ENCODE measurements at places on chromosomes 16 and 17.

GRCh38 chr17:82920150-82920549, 80.3 kb upstream of the ZNF750 start:
- no peak for DNase-seq
- no peaks in the 10 kb centered on the region for H3K36me3 ChIP-seq
- no peaks in the 10 kb centered on the region for H3K27me3 ChIP-seq
- H3K4me3 ChIP-seq: no peak overlapping the region
- H3K27ac ChIP-seq: no peak overlapping the region

DNA sequence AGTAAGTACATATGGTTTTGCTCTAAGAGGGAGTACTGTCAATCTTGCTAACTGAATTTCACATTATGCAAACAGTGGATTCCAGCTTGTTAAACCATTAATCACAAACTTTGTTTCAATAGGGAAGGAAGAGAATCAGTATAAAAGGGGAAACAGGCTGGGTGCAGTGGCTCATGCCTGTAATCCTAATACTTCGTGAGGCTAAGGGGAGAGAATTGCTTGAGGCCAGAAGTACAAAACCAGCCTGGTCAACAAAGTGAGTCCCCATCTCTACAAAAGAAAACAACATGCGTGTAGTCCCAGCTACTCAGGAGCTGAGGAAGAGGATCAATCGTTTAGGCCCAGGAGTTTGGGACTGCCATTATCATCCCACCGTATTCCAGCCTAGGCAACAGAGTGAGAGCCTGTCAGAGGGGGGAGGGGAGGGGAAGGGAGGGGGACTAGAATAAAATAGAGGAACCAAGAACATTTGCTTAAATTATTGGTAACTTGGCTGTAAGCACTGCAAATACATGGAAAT, 65.7 kb downstream of the FBXL20 start:
- H3K4me1 ChIP-seq: peaks cover 7% of the 10 kb centered on the region
- H3K27ac ChIP-seq: no peak overlapping the region
- DNase-seq: no peak
- no peaks in the 10 kb centered on the region for H3K36me3 ChIP-seq
- no peaks in the 10 kb centered on the region for H3K27me3 ChIP-seq

GRCh38 chr17:47621293-47622179, 28.2 kb upstream of the KPNB1 start:
- no peak overlapping the region for H3K4me3 ChIP-seq
- no peaks in the 10 kb centered on the region for H3K27me3 ChIP-seq
- H3K27ac ChIP-seq: peak overlapping the region; percentile 61
- H3K4me1 ChIP-seq: peaks cover 23% of the 10 kb centered on the region

DNA sequence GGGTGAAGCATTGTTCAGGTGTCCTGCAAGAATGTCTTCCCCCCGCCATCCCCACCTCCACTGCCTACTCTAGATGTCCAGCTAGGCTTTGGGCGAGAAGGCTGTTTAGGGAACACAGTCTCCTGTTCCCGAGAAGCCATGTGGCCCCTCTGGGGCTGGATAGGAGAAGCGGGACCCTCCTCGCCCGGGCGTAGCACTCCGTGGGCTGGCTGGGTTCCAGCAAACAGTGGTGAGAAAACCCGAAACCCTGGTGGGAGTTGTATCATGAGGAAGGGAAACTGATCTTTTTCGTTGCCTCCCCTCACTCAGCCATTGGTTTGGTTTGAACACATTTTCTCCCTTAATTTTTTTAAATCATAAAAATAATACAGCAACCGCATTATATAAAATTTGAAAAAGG, 56.6 kb downstream of the IRF8 start:
- H3K4me3 ChIP-seq: no peak overlapping the region
- H3K4me1 ChIP-seq: no peaks in the 10 kb centered on the region
- H3K27ac ChIP-seq: no peak overlapping the region
- H3K36me3 ChIP-seq: no peaks in the 10 kb centered on the region

DNA sequence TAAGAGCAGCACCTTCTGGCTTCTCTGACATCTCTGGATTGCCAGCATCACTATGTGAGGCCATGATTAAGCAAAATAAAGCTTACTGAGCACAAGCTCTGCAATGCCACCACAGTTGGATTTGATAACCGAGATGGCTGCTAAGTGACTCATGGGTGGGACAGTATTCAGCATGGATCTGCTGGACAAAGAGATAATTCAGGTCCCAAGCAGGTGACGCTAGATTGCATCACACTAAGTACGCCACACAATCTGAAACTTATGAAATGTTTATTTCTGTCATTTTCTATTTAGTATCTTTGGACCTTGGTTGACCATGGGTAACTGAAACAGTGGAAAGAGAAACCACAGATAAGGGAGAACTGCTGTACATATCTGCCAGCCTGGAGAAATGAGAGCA, 27.4 kb downstream of the CDRT15 start:
- no peak overlapping the region for H3K27ac ChIP-seq
- DNase-seq: no peak
- H3K27me3 ChIP-seq: no peaks in the 10 kb centered on the region
- H3K36me3 ChIP-seq: no peaks in the 10 kb centered on the region

- no peak for DNase-seq
- no peak overlapping the region for H3K27ac ChIP-seq
- H3K27me3 ChIP-seq: no peaks in the 10 kb centered on the region
- H3K4me1 ChIP-seq: no peaks in the 10 kb centered on the region
These were observed 9.1 kb downstream of the NUDT16L1 start for GRCh38 chr16:4702466-4702808.

DNA sequence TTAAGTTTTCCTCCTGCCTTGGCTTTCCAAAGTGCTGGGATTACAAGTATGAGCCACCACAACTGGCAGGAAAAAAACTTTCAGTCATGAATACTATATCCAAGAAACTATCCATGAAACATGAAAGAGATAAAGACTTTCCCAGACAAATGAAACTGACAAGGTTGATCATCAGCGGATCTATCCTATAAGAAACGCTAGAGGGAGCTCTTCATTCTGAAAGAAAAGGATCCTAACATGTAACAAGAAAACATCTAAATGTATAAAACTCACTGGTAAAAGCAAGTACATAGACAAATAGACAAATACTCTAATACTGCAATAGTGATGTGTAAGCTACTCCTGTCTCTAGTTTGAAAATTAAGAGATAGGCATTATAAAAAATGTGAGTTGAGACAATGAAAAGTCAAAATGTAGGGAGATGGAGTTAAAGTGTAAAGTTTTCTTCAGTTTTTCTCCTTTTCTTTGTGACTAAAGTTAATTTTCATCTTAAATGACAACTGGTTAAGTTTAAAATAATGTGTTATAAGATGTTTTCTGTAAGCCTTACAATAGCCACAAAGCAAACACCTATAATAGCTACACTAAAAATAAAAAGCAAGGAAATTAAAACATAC, 79.6 kb upstream of the TEKT1 start:
- H3K4me1 ChIP-seq: peaks cover 5% of the 10 kb centered on the region
- no peak overlapping the region for H3K4me3 ChIP-seq
- DNase-seq: peak; percentile 65
- H3K27me3 ChIP-seq: peaks cover 27% of the 10 kb centered on the region

Data from endothelial cell of umbilical vein (primary cell).